T-helper 2 cell (primary cell): ENCODE measurements at places on chromosomes 2 and 18.

DNA sequence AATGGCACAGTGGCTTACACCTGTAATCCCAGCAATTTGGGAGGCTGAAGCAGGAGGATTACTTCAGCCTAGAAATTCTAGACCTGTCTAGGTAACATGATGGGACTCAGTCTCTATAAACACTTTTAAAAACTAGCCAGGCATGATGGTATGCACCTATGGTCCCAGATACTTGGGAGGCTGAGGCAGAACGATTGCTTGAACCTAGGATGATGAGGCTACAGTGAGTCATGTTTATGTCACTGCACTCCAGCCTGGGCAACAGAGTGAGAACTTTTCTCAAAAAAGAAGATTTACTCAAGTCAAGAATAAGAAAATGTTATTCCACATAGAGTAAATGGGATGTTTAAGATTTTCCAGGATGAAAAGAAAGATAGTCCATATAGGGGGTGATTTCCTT is 158.6 kb downstream of the HNMT start:
- DNase-seq = no peak

- DNase-seq = no peak
These were observed 9.6 kb downstream of the PER2 start for GRCh38 chr2:238278626-238279323.

GRCh38 chr2:168915441-168916330 is 14.6 kb downstream of the G6PC2 start:
- no peak for DNase-seq

GRCh38 chr2:182732736-182733135 is 16.7 kb downstream of the DNAJC10 start:
- DNase-seq = no peak

DNA sequence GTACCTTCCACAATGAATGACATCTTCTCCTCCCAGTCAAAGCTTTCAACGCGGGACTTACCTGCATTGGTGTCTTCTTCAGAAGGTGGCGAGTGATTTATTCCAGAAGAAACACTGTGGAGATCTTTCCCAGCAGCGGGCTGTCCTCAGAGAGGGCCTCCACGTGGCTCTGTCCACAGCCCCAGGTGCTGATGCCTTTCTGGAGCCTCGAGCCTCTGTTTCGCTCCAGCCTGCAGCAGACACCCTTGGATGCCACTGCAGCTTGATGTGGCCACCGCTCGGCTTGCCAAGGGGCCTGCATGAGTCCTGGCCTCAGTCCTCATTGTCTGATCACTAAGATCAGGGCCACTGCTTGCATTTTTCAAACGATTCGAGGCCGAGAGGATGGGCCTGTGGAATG is 46.6 kb upstream of the GALR1 start:
- DNase-seq = no peak

DNA sequence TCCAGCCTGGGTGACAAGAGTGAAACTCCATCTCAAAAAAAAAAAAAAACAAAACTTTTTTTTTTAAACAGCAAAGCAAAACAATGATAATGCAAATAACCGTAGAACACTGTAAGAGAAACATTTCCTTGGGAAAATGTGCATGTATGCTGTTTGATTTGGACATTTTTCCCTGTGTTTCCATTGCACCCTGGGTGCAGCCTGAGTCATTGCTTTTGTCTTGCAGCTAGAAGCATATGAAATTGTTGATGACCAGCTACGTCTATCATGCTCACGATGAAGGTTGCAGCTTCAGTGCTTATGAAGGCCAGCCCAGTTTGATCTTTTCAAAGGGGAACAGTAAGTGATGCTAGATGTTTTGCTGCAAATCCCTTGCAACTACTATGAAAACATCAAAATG is 41.5 kb downstream of the MOGAT1 start:
- DNase-seq = no peak

GRCh38 chr2:170375192-170375591 is 197.2 kb downstream of the MYO3B start:
- no peak for DNase-seq

GRCh38 chr2:228282376-228282775 is 100.9 kb upstream of the SPHKAP start:
- no peak for DNase-seq

DNA sequence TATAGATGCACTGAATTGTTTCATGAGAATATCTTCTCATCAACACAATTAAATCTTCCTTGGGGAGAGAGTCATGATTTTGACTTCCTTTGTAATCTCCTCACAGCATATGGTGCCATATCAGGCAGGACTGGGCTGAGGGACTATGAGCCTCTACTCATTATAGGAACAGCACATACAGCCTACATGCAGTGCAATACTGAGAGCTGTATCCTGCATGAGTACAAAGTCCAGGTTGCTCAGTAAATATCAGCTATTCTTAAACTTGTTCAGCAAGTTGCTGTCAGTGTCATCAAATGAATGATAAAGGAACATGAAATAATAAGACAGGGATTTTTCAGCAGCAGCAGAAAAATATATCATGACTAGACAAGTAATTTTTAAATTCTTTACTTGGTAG is 10.8 kb downstream of the DLGAP1 start:
- DNase-seq = no peak

GRCh38 chr2:231929961-231930592 is 3.9 kb upstream of the NPPC start:
- DNase-seq = no peak

DNA sequence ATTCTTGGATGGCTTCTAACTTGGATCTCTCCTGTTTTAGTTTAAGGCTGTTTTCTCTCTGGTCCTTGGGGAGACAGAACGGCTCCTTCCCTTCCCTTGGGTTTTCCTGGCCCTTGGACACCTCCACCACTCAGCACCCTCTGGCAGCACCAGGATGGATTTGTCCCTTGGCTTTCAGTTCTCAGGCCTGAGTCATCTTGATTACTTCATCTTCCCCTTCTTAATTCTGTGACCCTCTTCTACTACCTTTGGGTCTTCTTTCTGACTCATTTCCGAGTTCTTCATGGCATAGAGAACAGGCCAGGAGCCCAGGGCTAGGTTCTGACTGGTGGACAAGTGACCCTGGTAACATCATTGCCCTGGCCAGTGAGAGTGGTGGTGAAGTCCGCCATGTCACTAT is 14.9 kb downstream of the IGFBP2 start:
- DNase-seq = no peak

DNA sequence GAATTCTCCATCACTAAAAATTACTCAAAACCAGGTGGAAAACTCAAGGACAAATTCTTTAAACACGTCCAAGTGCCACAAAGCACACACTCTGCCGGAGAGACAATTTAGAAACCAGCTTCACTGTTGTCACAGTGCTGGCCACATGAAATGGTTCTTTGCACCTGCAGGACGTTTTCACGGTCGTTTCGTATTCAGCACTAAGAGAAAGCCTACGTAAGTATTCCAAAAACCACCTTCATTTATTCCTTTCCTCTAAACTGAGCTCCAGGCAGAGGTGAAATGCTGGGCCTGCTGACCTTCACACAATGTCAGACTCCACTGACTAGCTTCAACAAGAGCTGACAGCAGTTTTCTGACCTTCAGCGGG is 680 bp downstream of the ATP5F1A start:
- DNase-seq = no peak

DNA sequence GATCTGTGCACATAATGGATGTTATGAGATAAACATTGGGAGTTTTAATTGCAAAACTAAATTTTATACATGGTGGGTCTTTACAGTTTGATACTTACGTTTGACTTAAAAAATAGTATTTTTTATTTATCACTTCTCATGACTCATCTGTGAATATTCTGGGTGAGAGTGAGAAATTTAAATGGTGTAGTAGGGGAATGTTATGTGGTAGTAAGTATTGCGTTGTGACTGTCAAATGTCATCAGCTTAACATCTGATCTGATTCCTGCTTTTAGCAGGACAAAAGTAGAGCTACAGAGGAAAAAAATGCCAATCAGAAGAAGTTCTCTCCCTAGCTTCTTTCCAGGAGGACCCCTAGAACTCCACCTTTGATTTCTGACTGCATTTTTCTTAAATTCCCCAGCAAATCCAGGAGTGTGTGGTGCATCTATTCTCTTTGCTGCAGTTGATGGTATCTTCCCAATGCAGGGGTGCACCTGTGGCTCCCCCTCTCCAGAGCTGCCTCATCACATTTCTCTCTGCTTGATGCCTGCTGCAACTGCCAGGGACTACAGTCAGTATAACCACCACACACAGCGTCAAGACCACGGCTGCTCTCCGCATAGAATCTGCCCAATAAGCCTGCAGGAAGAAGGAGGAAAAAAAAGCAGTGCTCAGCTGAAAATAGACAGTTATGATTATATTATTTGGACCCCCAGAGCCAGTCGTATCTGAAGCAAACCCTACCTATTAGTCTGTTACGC is 151.3 kb upstream of the THUMPD2 start:
- no peak for DNase-seq

DNA sequence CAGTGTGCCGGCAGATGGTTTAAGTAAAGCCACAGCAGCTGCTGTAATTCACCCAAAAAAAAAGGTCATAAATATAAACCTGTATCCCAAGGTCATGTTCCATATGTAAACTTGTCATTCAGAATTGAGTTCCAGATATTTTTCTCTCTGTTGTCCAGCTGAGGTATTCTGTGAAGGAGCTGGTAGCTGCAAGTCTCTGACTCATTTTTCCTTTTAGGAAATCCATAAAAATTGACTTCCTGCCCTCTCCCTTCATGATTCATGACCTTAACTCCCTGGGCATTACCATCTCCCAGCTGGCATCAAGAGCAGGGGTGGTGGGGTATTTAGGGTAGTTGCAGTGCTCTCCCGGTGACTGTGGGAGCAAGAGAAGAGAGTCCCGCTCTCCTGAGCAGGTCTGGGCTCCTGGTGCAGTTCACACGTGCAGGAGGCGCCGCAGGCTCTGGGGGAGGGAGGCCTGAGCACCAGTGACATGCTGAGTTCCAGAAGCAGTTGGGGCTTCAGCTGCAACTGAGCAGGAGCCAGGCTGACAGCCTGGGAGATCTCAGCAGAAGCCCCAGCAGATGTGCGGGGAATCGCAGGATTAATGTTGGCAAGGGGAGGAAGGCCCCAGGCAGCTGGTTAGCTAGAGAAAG is 192.6 kb downstream of the MGAT5 start:
- DNase-seq = no peak
